Caudate nucleus (tissue), 63 donors: ENCODE measurements at places on chromosomes 13 and 19.

GRCh38 chr19:11169896-11170678 lies 14.5 kb upstream of the SPC24 start:
- DNase-seq: no peak

DNA sequence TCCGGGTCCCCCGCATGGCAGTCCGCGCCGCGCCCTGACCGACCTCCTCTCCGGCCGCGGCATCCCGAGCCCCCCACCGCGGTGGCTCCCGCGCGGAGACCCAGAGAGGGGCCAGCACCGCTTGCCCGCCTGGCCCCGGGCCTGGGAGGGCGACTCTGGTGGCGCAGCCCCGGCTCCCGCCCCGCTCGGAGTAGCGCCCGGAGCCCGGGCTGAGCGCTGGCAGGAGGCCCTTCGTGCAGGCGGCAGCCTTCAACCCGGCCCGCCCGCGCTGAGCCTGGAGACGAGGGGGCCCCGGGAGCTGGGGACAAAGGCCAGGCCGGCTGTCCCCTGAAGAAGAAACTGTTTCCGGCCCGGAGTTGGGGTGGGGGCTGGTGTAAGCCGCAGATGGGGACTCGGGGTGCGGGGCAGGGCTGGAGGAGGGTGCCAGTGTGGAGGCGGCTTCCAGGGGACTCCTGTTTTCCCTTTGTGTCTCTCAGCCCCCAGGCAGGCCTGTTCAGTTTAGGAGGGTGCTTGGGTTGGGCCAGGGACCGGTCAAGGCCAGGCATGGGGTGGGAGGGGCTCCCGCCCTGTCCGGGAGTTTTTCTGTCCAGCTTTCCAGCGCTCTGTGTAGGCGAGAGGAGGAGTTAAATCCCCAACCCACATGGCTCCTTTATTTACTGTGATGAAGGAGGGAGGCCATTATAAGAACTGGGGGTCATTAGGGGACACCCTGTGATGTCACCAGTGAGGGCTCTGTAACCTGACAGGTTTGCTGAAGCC lies 935 bp downstream of the LRP3 start:
- DNase-seq: no peak

GRCh38 chr13:40075281-40075680 lies 419.8 kb downstream of the COG6 start:
- no peak for DNase-seq

DNA sequence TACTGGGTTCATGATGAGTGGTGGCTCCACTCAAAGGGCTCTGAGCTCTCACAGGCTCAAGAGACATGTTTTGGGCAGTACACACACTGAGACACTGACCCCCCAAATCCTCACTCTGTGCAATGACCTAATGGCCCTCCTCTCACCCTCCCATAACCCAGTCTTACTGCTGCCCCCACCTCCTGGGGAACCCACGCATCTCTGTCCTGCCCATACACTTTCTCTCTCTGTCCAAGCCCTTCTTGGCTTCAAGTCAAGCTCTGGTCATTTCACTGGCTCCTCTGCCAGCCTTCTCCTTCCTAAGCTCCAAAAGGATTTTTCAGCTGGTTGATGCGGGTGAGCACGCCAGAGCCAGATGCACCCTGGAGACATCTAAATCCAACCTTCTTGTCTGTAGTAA lies 187.9 kb upstream of the TSHZ3 start:
- no peak for DNase-seq

DNA sequence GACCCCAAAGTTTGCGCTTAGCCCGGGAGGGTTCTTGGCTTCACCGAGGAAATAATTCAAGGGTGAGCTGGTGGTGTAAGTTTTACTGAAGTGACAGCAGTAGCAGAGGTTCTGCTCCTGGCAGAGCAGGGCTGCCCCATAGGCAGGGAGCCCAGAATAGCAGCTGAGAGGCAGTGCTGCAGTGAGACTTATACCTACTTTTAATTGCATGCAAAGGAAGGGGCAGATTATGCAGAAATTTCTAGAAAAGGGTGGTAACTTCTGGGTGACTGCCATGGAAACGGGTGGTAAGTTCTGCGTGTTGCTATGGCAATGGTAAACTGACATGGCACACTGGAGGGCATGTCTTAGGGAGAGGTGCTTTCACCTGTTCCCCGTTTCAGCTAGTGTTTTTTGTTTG lies 17.5 kb upstream of the CAMSAP3 start:
- no peak for DNase-seq

DNA sequence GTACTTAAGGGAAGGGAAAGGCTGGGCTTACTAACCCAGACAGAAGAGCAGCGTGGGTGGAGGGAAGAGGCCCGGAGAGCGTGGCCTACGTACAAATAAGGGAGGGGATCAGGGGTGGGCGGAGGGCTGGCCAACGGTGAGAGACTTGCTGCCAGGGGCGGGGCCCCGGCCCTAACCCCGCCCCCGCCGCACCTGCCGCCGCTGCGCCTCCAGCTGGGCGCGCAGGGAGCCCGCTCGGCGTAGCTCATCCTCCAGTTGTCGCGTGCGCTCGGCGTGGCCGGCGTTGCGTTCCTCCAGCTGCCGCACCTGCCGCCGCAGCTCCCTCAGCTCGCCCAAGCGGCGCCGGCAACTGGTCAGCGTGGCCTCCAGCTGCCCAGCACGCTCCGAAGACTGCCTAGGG lies 5.7 kb downstream of the HOOK2 start:
- DNase-seq: no peak

- no peak for DNase-seq
These were observed 60.9 kb downstream of the GGACT start for GRCh38 chr13:100527644-100528043.

DNA sequence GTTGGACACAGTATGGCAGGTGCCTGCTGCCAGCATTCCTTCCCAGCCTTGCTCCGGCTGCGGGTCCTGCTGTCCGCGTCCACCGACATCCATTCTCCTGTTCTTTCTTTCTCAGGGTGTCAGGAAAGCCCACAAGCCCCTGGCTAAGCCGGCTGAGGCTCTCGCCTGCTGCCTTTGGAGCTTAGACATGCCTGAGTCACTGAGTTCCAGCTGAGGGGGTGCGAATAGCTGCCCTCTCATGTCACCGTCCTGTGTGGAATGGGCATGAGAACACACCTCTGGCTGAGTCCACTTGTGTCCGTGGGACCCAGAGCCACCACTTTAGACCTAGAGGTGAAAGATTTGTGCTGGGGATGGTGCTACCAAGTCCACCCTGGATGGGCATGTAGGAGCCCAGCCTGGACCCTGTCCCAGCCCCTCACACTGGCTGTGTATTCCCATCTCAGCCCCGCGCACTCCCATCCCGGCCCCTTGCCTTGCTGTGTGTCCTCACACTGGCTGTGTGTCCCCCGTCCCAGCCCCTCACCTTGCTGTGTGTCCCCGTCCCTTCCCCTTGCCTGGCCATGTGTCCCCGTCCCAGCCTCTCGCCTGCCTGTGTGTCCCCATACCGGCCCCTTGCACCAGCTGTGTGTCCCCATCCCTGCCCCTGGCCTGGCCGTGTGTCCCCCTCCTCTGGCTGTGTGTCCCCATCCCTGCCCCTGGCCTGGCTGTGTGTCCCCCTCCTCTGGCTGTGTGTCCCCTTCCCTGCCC lies 24.6 kb upstream of the IRS2 start:
- DNase-seq: no peak

- DNase-seq: no peak
These were observed 33.7 kb upstream of the C13orf46 start for GRCh38 chr13:114007566-114007965.

DNA sequence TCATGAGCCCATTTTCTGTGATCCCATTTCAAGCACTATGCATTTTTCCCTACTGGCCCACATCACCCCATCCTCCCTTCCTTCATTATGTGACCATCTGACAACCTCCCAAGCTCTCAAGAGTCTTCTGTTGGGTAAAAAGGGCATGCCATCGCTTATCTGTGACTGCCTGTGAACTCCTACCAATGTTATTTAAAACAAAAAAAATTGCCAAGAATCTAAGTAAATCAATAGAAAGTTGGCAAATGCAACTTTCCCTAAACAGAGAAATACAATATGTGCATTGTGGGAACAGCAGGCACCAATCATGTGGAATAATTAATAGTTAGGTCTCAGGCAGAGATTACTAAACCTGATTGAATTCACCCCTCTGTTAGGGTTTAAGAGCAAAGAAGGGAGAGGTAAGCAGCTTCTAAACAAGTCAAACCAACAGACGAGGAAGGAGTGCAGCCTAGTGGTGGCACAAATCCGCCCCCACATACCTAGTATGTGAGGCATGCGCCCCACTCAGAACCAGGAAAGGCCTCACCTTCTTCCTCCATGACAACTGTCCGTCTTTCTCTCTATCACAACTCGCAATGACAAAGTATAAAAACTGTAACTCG lies 29.8 kb downstream of the DZIP1 start:
- no peak for DNase-seq

DNA sequence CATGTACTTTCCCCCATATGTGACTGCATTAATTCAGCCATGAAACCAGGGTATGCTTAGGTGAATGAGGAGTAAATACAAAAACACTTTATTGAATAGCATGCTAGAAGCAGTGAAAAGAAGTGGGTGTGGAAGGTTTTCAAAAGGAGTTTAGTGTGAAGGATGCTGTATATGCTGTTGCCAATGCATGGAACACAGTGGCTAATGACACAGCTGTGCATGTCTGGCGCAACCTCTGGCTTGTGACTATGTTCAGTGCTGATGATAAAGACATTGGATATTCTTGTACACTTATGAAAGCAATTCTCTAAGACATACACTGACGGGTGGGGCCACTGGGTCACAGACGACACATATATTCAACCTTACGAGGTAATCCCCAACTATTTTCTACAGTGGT lies 55.2 kb downstream of the SOX21 start:
- no peak for DNase-seq

DNA sequence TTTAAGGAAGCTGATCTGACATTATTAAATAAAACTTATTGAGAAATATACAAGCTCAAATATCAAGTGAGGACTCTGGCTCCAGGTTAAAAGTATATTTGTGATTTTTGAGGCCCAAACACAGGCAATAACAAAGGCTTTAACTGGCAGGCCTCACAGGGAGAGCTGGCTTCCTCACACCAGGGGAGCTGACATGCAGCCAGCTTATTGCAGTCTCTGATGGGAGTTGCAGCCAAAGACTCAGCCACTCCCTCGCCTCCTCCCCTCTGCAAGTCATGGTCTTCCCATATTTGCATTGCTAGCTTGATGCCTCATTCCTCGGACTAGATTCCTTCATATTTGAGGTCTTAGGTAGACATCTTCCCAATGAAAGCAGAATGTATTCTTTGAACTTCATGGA lies 647.1 kb upstream of the SLITRK6 start:
- no peak for DNase-seq

- DNase-seq: no peak
These were observed 138.4 kb upstream of the RNF113B start for GRCh38 chr13:98315466-98315865.

- DNase-seq: no peak
These were observed 9.9 kb downstream of the KANK3 start for GRCh38 chr19:8332976-8333766.
